ENCODE measurements at places on chromosomes 6 and 20.

DNA sequence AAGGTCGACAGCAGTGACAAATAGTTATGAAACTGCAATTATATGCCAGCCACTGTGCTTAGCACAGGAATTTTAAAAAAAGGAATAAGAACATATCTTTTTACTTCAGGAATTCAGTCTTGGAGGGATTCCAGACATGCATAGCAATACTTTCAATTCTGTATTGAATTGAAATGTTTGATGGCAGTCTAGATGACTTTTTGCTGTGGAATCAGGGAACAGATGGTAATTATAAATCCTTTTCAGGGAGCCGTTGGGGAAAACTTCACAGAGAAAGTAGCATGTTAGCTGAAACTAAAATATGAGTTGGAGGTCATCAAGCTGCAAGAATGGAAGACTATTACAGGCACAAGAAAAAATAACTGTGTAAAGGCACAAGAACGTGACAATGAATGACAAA lies 74.8 kb downstream of the IMPG1 start:
- DNase-seq: no peak

GRCh38 chr6:95551678-95552324 lies 25.5 kb upstream of the MANEA start:
- no peak for DNase-seq

GRCh38 chr6:33481192-33481591 lies 26.8 kb downstream of the ZBTB9 start:
- no peak for DNase-seq

DNA sequence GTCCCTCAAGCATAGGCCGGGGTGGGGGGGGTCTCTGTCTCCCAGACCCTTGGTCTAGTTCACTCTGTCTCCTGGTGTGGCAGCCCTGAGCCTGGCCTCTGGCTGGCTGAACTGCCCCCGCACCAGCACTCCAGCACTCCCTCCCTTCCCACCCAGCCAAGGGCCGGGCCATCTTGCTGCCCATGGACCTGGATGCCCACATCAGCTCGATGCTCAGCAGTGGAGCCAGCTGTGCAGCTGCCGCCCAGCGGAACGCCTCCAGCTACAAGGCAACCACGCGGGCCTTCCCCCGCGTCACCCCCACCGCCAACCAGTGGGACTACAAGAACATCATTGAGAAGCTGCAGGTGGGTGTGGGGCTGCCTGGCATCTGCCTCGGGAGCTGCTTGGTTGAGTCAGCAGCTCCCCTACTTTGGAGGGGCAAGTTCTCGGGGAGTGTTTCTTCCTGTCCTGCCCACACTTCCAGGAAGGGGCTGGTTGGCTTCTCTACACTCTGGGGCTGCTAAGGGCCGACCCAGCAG lies 28.4 kb downstream of the UQCC2 start:
- no peak for DNase-seq

GRCh38 chr20:63056236-63057170 lies 49.7 kb upstream of the BHLHE23 start:
- no peak for DNase-seq

GRCh38 chr20:17875981-17876385 lies 92.6 kb downstream of the SNX5 start:
- DNase-seq: no peak

- no peak for DNase-seq
These were observed 559.4 kb upstream of the MANEA start for GRCh38 chr6:95017922-95018321.

GRCh38 chr6:22447249-22448196 lies 121.8 kb upstream of the HDGFL1 start:
- no peak for DNase-seq

- DNase-seq: no peak
These were observed 62.7 kb downstream of the ANKS1A start for GRCh38 chr6:34951731-34952130.

- no peak for DNase-seq
These were observed 22.7 kb downstream of the PIM1 start for GRCh38 chr6:37192666-37193065.
